Urinary bladder (tissue), 4 donors: ENCODE measurements at places on chromosomes 16 and 17. TPM values are rescaled to one million over a fixed set of nuclear protein-coding genes. Genes with fewer than 3 reads are reported as not detected.
A peak's percentile ranks its signal among the peaks of the same experiment; 100 is the strongest.

DNA sequence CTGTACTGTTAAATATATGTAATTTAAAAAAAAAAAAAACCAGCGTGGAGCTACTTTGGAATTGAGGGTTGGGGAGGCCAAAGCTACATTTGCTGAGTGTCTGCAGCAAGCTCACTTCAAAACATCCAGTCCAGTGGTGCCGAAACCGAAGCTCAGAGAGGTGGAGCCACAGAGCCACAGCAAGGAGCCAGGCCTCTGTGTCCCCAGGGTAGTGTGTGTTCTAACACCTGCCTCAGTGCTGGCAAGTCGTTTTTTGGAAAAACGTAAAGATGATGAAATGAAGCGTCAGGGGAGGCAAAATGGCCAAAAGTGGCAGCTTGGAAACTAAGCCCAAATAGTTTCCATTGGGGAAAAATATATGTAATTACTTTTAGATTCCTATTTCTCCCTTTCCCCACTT lies 36.1 kb upstream of the MRC2 start:
- no peak for DNase-seq

DNA sequence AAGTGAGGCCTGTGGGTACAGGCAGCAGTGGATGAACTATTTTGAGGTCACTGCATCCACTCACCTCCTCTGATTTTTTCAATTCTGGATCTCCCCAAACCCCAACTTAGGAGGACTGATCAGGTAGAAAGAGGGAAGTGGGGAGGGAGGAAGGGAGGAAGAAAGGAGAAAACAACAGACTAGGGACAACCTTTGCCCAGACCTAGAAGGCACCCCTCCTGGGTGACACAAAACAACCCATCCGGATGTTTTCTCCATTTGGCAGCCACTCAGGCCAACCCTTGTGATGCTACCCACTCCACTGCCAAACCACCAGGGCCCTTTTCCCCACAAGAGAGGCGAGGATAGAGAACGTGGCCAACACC lies 2.7 kb downstream of the ORMDL3 start:
- no peak for DNase-seq

SLC4A1 gene
- 6.7 TPM for total RNA-seq

ELMO3 gene
- total RNA-seq, result 2.7 TPM

DNA sequence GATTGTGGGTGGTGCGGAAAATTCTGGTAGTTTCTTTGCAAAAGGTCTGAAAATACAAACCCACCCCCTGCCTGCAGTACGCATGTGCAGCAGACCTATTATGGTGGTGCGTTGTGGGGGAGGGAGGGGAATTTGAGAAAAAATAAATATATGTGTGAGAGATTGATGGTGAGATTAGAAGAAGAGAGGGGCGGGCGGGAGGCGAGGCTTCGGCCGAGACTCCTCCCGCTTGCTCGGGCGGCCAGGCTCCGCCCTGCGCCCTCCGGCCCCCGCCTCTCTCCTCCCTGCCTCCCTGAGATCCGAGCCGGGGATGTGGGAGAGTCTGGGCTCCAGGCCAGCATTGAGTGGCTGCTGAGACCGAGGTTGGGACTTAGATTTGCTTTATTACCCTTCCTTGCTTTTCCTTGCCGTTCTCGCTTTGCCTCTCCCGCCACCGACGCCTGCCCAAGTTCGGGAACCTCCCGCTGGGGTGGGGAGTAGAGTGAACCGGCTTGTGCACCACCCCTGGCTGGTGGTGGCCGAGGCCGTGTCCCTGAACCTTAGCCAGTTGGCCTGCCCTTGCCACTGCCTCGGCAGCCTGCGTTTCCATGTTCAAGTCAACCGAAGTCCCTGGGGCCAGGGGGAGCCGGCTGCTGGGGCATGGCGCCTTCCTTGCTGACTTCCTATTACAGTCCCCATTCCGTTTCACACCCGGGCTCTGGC lies 956 bp upstream of the CHD3 start:
- peak; percentile 96 for DNase-seq

DNA sequence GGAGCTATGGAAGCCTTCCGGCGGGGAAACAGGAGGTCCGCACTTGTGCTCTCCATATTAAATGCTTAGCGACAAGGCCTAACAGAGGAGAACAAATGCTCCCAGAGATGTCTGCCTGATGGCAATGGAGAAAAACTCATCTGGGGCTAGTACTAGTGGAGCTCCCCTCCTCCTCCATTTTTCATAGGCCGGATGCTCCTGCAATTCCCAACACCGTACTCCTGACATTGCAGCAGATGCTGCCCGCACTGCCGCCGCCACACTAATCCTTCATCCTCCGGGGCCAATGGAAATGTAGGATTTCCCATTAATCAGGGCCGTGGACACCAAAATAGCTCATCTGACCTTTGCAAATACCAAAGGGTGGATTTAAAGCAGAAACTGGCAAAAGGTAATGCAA lies 27.5 kb downstream of the TOM1L2 start:
- DNase-seq, result no peak
